GM18507 (cell line): ENCODE measurements at places on chromosomes 4 and X.

- no peak for DNase-seq
Measured at GRCh38 chr4:16764622-16765021, 133.8 kb downstream of the LDB2 start.

DNA sequence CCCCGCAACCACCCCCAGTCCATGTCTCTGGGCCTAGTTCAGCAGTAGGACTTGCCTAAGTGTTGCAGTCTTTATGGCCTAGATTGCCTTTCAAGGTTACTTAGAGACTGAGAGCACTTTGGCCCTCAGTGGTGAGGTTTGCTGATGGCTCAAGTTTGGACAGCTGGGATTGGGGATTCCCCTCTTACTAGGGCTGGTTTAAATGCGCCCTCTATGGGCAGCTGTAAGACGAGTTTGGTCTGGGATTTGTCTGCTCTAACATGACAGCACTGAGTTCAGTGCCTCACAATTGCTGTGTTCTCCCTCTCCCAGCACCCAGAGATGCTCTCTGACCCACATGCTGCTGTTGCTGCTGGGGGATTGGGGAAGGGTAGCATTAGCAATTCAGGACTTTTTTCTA is 23.1 kb downstream of the DACH2 start:
- no peak for DNase-seq

- DNase-seq = no peak
Measured at GRCh38 chr4:25991340-25991739, 77.3 kb downstream of the SMIM20 start.

DNA sequence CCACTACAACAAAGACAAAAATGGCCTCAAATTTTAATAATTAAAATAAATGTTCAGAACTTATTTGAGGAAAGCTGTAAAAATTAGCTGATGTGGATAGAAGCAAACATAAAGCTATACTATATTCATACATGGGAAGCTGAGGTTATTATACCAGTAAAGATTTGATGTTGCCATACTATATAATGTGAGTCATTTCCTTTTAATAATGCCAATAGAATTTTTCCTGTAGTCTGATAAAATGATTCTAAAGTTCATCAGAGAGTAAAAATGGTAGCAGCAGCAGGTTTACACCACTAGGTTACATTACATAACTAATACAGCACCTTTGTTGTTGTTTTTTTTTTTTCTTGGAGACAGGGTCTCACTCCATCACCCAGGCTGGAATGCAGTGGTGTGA is 45.5 kb upstream of the CYP2U1 start:
- no peak for DNase-seq

GRCh38 chr4:20483416-20483815 is 216.8 kb upstream of the PACRGL start:
- no peak for DNase-seq

- no peak for DNase-seq
Measured at GRCh38 chrX:106450405-106450804, 161.4 kb upstream of the RADX start.

DNA sequence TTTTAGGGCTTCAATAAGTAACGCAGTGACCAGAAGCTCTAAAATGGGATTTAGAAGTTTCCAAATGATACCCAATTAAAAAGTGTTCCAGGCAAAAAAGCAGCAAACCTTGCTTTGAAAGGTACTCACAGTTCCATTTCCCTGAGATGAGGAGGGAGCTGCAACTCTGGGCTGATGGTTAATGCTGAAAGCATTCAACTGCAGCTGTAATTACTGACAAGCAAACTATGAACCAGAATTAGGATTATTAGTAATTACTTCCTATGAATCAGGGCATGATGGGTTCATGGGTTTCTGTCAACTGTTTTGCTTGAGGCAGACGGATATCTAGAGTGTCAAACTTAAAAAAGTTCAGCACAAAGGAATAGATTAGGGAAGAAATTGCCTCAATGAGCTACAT is 357.4 kb downstream of the STIM2 start:
- DNase-seq = no peak

DNA sequence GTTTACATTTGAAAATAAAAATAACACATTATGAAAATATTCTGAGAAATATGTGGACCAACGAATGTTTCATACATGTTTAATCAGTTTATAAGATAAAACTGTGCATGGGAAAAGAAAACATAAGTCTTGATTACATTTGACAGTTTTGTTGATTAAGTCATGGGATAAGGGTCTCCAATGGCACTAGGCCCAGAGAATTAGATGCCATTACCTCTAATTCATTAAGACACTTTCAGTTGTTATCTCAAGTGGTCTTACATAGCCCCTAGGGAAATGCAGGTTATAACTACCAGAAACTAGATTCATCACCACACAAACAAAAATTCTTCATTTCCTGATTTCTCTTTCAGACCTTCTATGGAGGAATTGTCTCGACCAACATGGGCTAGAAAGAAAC is 300.8 kb downstream of the PCDH7 start:
- no peak for DNase-seq

DNA sequence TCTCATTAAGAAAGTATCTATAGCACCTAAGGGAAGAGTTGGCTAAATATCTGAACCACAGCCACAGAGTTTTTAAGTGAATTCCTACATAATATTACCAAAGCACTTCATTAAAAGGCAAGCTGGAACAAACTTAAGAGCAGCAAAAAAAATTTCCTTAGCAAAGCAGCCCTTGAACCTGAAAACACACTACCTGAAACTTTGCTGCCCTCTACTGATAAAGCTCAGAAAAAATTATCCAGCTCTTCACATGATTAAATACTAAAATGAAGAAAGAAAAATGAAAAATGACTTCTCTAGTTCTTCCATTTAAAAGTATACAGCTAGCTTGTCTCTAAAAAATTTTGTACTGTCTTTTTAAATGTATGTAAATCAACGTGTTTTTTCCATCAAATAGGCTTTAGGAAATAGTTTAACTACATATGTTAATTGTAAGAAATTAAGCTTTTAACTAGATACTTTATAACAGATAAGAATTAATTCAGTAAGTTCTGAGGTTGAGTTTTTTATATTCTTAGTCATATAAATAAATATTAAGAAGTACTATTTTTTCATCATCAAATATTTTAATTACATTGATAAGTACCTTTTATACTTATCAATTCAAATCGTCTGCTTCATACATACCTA is 156.1 kb downstream of the STPG2 start:
- no peak for DNase-seq

- no peak for DNase-seq
Measured at GRCh38 chr4:24094726-24095125, 204.9 kb upstream of the PPARGC1A start.
